Inflammatory macrophage (primary cell): ENCODE measurements at places on chromosomes 4 and X.

GRCh38 chrX:11543249-11543648, 122.5 kb downstream of the ARHGAP6 start:
- DNase-seq, result no peak

DNA sequence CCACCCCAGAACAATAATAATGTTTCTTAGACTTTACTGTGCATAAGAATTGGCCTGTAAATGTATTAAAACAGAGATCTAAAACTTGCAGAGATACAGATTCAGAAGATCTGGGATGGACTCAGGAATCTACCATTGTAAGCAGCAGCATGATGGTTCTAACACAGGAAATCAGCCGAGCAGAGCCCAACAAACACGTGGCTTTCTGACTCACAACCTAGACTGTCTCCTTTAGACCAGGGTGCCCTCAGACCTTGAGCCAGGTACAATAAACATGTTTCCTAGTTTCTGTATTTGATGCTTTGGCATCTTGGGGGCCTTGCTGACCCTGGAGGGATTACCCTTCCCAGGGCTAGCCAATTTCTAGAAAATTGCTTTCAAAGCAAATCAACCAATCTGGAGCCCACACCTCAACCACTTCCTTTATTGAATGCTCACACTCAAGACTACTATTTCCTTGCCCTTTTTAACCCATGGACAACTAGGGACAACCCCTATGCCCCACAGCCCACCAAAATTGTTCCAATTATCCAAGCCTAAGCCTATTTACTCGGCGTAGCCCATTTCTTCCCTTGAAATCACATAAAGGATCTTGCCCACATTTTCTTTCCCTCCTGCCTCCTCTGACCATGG, 80.5 kb downstream of the TBC1D9 start:
- DNase-seq, result no peak

GRCh38 chr4:146436423-146437162, 85.1 kb downstream of the SLC10A7 start:
- no peak for DNase-seq

GRCh38 chrX:134997646-134998045, 6.9 kb downstream of the SMIM10 start:
- no peak for DNase-seq

- DNase-seq, result peak; percentile 48
These were observed 11.9 kb upstream of the ADH7 start for GRCh38 chr4:99447079-99447478.

DNA sequence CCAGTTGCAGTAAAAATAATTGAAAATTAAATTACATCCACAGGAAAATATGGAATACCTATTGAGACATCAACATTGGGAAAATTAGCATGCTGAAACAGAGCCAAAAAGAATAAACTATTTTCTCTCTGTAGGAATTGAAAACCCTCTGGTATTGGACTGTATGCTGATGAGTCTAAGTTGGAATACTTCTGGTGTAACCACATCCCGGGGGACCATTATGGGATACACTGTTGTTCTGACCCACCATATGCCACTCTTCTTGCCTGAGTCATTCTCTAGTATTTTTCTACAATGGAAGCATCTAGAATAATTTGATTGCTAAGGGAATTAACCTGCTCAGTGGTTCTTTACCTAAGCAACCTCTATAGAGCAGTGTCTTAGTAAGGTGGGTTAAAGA, 640.7 kb upstream of the AGA start:
- no peak for DNase-seq

- DNase-seq, result no peak
These were observed 4.8 kb downstream of the SH3BP2 start for GRCh38 chr4:2797545-2798305.

DNA sequence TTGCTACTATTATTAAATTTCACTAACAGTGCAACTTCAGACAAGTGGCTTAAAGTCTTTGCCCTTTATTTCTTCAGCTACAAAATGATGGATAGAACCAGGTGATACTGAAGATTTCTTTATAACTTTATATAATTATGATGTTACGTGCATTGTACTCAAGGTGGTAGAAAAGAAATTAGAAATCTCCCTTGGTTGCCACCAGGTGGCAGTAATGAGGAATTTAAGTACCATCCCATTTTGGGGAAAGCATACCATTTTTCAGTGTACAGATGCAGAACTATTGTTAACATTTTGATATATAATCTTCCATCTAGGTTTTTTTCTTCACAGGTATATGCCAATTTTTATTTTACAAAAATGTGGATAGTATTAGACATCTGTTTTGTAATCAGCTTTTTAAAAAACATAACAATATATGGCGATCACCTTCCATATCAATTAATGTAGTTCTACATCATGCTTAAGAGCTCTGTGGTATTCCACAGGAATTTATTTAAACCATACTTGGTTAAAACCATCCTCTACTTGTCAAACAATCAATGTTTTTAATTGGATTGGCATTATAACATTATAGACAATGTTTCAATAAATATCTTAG, 37.7 kb upstream of the RAB33B start:
- peak; percentile 28 for DNase-seq

DNA sequence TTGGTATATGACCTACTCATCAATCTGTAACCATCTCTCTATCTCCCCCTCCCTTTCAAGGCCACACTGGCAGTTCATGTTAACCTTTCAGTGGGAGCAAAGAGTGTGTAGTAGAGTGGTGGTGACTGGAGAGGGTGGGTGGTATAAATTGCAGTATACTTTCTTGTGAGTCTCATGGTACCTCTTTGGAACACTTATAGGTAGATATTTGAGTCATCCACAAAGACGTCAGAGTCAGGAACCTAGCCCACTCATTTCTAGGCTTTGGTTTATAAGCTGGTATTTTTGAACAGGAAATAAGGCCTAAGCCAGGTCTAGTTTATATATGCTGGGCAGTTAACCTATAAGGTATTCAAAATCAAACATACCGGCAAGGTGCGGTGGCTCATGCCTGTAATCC, 36.3 kb downstream of the RLIM start:
- no peak for DNase-seq

GRCh38 chr4:31983677-31984076, 1263.5 kb downstream of the PCDH7 start:
- DNase-seq, result no peak

GRCh38 chr4:61185288-61185687, 14.8 kb upstream of the ADGRL3 start:
- no peak for DNase-seq

DNA sequence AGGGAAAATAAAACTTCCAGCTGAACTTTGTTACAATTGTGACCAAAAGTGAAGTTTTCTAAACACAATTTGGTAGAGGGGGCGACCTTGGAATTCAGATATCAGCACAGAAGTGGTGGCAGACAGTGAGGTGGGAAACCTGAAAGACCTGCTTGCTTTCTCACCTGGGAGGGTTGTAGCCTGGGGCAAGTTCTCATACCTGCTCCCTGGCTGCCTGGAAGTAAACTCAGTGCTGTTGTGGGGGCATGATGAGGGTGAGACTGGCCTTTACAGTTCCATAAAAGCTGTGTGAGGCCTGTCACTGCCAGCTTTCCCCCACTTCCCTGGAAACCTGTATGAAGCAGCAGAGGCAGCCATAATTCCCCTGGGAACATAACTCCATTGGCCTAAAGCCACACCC, 1180.2 kb downstream of the FAM133A start:
- no peak for DNase-seq

DNA sequence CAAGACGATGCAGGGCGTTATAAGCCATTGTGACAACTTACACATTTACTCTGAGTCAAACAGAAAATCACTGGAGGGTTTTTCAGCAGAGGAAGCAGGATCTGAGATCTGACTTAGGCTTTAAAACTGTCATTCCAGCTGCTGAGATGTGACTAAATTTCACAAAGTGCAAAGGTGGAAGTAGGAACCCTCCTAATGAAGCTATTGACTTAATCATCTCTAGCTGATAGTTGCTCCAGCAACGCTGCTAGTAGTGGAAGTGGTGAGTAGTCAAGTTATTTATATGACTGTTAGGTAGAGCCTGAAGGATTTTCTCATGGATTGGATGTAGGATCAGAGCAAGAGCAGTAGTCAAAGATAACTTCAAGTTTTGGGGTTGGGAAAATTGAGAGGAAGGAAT, 218.6 kb downstream of the GRID2 start:
- no peak for DNase-seq

- no peak for DNase-seq
These were observed 337.3 kb upstream of the DIPK2B start for GRCh38 chrX:45537936-45538335.

DNA sequence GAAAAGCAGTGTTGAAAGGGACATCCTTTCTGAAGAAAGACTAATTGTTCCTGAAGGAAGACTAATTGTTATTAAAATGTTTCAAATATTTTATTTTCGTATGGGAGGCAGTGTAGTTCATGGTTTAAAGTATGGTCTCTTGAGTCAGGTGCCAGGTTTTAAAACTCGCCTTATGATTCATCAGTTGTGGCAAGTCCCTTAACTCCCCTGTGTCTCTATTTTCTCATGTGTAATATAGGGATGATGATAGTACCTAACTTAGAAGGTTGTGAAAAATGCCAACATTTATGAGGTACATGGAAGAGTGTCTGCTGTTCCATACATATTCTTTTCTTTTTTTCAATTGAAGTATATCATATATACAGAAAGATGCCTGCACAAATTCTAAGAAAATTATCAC, 414.2 kb upstream of the DIPK2B start:
- DNase-seq, result no peak

GRCh38 chrX:106168107-106168506, at the start of gene PWWP3B:
Gene PWWP3B (plus strand): TSS chrX:106168305. CDS start chrX:106205433, 37,128 bp downstream.
- no peak for DNase-seq

GRCh38 chrX:10121787-10122186, 35.0 kb upstream of the CLCN4 start:
- peak; percentile 54 for DNase-seq

- DNase-seq, result peak; percentile 60
These were observed 17.5 kb downstream of the PALLD start for GRCh38 chr4:168514249-168514852.

GRCh38 chrX:11100281-11101035, 10.7 kb upstream of the HCCS start:
- DNase-seq, result no peak

DNA sequence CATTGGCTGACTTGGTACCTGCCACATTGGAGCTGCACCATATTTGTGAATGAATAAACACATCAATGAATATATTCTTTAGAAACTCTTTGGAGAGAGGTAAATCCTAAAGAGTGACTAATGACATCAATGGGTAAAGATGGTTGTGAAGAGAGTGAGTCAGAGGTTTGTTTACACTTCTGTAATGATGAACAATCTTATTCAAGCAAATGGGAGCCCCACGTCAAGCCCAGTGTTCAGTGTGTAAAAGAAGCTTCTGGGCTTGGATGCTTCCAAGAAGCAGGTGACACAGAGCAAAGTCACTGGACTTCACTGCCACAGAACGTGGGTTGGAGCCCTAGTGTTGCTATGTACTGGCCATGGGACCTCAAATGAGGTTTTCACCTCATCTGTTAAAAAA, 319.0 kb downstream of the STK32B start:
- DNase-seq, result no peak

GRCh38 chrX:30654989-30655607, 1.9 kb downstream of the GK start:
- DNase-seq, result no peak

DNA sequence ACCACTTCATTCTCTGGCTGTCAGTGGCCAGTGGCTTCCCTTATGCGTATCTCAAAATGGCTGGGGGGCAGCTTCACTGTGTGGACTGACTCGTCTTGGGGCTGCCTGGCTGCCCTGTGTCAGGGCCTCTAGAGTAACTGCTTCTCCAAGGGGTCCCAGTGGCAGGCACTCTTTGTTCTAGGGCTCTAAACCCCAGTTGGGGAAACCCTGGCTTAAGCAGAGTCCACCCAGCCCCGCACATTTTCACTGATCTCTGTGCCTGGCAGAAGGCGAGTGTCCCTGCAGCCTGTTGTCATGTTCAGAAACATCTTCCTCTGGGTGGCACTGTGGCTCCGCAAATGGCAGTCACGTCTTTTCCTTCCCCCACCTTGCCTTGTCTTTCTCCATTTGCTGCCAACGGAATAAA, 59.7 kb downstream of the NBDY start:
- no peak for DNase-seq

- no peak for DNase-seq
These were observed 348.3 kb downstream of the ARHGAP24 start for GRCh38 chr4:85823295-85823694.

- DNase-seq, result peak; percentile 75
These were observed 1.3 kb upstream of the FAT4 start for GRCh38 chr4:125313497-125313896.

- no peak for DNase-seq
These were observed 71.5 kb downstream of the TMEM47 start for GRCh38 chrX:34585561-34585960.

DNA sequence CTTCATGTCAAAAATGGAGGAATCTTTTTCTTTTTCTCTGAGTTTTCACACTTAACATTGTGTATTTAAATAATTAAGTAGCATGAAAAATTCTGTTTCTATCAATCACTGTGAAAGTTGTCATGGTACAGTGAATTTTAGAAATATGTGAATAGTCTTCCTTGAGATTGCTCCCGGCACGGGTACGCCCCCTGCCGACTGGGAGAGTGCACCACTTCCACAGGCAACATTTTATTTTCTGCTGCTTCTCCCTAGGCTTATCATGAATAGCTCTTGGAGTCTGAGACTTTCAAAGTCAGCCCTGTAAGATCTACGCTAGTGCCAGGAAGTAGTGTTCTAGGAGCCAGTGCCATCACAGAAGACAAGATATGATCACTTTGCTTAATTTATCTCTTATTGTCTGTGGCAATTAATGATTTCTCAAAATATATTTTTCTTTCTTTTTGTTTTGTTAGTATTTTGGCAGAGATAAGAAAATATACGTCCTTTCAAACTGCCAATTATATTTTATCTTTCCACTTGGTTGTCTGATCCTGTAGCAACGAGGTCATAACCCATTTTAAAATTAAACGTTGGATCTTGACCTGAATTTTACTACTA, 763.8 kb upstream of the AADAT start:
- peak; percentile 46 for DNase-seq

GRCh38 chr4:132180020-132180427, 969.1 kb upstream of the PCDH10 start:
- DNase-seq, result no peak

GRCh38 chrX:123223409-123223808, 39.3 kb downstream of the GRIA3 start:
- no peak for DNase-seq

GRCh38 chrX:37834937-37835336, 12.4 kb downstream of the DYNLT3 start:
- no peak for DNase-seq

- DNase-seq, result peak; percentile 24
These were observed 5.5 kb upstream of the SMIM20 start for GRCh38 chr4:25908491-25908901.

GRCh38 chr4:55757356-55757952, 62.1 kb upstream of the EXOC1L start:
- no peak for DNase-seq

GRCh38 chrX:19332983-19333382, 10.7 kb upstream of the PDHA1 start:
- DNase-seq, result no peak

GRCh38 chr4:147780137-147780777, 48.4 kb downstream of the ARHGAP10 start:
- DNase-seq, result peak; percentile 84

DNA sequence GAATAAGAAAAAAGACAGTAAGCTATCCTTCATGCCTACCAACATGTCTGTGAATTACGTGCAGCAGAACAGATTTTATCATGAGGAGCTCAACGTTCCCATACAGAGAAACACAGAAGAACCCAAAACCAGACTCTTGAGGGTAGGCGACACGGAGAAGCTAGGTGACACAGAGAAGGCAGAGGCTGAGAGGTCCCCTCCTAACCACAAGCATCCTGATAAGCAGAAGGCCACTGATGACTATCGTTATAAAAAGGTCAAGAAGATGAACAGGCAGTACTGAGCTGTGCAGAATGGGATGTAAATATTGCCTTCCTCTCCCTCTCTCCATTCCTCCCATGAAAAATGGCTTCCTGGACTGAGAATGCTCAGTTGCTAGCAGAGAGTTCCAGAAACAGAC, 350.2 kb upstream of the BOD1L1 start:
- no peak for DNase-seq
